ENCODE measurements at places on chromosomes 2 and 18.

DNA sequence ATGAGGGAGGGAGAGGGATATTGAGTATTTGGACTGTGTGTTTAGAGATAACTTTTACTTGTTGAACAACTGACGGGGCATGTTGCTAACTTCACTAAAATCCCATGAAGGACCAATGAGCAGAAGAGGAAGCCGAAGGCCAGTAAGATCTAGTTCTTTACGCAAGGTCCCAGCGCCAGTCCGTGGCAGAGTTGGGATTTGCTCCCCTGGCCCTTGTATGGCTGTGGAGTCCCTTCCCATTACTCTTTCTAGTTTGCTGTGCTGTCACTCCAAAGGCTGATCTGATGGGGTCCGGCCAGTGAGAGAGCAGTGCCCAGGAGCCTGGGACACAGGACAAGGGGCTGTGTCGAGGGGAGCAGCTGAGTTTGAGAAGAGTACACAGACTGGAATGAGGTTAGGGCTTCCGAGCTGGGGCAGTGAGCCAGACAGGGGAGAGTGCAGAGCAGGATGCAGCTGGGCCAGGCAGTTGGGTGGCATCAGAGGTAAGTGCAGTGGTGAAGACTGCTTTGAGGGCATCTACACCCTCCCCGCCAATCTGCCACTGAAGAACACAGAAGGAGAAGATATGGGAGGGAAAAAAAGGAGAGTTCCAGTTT lies 692.9 kb upstream of the HS6ST1 start:
- DNase-seq: no peak

DNA sequence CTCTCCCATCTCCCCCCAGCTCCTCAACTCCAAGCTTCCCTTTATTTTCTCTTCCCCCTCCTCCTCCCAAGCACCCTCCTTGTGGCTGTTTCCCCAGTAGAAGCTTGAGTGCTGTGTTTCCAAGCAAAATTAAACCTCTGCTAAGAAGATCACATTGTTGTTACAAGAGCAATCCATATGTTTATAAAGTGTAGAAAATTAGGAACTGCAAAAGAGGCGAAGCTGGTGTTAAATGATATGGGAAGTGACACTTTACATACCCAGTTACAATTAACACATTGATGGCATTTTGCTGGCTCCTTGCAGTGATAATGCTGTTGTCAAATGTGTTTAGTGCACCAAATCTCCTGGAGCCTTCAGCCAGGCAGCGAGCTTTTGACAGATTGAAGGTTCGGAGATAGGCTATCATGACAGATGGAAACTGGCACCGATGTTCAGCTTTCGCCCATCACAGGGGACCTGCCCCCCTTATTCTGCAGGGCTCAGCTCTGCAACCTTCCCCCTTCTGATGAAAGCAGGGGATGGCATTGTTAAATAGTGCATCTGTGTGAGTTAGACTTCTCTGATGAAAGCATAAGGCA lies 259.8 kb upstream of the ATP5MC3 start:
- DNase-seq: no peak

GRCh38 chr2:98908931-98909316 lies 27.1 kb downstream of the CRACDL start:
- peak; percentile 41 for DNase-seq

- DNase-seq: no peak
Measured at GRCh38 chr2:27018142-27018541, 14.6 kb upstream of the TMEM214 start.

Measured in GM12865 (cell line).